ENCODE measurements at places on chromosomes 1 and 21.
A peak's percentile ranks its signal among the peaks of the same experiment; 100 is the strongest.

GRCh38 chr1:60727552-60727951, 354.8 kb upstream of the NFIA start:
- no peak for DNase-seq

DNA sequence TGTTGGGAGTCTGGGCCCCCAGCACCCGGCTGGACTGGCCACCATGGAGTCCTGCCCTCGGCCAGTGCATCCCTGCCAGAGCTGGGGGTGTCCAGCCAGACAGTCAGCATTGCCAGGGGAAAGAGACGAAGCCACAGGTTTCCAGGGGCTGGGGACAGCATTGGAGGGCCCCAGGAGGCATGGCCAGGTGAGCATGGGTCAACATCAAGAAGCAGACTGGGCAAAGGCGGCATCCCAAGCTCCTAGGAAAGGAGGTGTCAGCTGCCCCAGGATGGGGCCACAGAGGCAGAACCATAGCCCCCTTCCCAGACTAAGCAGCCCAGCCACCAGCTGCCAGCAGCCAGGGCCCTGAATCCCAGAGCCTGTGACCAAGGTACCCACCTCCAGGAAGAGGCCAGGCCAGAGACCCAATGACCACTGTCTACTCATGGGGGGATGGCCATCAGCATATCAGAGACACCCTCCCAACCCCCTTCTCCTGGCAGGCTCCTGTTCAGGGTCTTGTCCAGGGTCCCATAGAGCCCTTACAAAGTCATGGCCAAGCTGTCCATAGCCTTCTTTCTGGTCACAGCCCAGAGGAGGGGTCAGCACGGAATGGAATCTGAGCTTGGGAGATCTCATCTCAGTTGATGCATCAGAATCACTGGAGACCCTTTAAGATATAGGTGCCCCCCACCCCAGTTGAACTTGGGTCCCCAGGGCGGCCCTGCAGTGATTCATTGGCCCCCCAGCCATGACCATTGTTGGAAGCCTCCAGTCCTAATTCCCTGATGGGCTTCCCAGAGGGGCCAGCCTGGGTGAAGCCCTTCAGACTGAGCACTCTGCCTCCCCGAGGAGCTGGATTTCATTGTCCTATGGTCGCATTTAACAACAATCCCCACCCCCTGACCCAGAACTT, 32.5 kb downstream of the WNT3A start:
- no peak for DNase-seq

- peak; percentile 63 for DNase-seq
Observed at GRCh38 chr1:219312967-219313366, 139.3 kb downstream of the LYPLAL1 start.

- DNase-seq: peak; percentile 9
Observed at GRCh38 chr1:3652548-3653285, 401 bp downstream of the TP73 start.

DNA sequence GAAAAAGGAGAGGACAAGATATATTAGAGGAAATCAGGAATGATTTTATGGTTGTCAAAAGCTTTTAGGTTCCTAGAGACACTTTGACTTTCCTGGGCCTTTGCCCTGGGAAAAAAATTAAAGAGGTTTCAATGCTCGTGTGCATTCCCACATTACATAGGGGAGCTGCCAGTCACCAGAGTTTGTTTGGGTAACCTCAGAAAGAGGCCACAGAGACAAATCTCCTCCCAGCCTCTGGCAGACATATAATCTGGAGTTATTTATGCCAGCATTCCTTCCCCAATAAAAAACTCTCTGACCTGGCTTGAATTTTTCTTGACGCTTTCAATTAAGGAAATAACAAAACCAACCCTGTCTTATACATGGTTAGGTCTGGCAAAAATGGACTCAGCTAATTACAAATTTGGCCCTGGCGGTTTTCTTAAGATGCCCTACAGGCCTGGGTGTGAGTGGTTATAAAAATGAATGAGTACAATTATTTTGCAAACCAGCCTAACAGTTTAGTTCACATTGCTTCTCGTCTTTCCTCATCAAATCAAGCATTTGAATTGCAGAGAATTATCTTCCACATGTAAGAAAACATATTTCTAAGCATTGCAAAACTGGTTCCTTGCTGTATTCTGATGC, 63.7 kb downstream of the WLS start:
- DNase-seq: no peak

DNA sequence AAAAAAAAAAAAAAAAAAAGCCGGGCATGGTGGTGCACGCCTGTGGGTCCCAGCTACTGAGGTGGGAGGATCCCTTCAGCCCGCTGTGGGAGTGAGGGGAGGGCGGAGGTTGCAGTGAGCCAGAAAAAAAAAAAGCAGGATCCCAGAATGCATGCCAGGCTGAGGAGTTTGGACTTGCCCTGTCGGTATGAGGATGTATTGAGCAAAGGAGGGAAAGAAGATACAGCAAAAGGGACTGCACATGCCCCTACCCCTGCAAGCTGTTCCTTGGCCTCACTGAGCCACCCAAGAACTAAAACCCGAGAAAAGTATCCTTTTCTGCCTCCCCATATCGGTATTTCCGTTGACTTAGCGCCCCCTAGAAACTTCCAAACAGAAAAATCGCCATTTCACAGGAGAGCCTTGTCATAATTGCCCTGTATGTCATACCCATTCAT, 1.3 kb upstream of the GPATCH4 start:
- DNase-seq: no peak

GRCh38 chr1:22001409-22001808, at the start of gene CELA3A:
TSS of gene CELA3A (plus strand) at chr1:22001657. CDS start at chr1:22001675, 18 bp downstream.
- DNase-seq: no peak

DNA sequence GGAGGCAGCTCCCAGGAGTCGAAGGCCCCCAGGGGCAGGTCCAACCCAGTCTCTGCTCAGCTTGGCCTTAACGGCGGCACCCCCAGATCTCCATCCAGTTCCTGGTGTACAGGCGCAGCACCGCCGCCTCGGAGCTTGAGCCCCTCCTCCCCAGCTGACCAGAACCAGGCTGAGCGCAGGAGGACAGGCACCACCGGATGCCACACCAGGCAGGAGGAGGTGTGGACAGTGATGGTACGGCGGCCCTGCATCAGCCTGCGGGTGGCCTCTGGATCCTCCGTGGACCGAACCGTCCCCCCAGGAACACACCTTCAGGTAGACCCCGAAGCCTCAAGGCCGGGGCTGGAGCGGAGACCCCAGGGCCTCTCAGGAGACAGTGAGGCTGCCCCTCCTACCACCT, 16.4 kb downstream of the SLC66A1 start:
- DNase-seq: no peak

DNA sequence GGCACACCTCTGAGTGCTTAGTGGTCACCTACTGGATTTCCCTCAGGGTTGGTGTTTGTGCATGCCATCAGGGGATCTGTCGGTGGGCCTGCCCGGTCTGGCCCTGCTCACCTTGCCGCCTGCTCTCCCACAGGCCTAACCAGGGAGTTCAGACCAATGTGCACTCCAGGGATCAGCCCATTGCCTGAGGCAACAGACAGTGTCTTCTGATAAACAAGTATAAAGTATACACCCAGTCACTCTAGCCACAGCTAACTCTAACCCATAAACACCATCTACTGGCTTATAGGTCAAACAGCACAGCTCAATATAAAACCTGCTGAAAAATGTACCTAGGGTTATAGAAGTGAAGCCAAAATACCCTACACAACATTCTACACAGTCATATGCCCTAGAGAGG, 1300.0 kb downstream of the PLA2G4A start:
- no peak for DNase-seq

- DNase-seq: no peak
Observed at GRCh38 chr1:25217598-25218232, 14.6 kb downstream of the SYF2 start.

GRCh38 chr1:3399732-3400131, 54.7 kb upstream of the ARHGEF16 start:
- DNase-seq: no peak

GRCh38 chr1:37083603-37084002, 49.3 kb upstream of the GRIK3 start:
- DNase-seq: no peak

DNA sequence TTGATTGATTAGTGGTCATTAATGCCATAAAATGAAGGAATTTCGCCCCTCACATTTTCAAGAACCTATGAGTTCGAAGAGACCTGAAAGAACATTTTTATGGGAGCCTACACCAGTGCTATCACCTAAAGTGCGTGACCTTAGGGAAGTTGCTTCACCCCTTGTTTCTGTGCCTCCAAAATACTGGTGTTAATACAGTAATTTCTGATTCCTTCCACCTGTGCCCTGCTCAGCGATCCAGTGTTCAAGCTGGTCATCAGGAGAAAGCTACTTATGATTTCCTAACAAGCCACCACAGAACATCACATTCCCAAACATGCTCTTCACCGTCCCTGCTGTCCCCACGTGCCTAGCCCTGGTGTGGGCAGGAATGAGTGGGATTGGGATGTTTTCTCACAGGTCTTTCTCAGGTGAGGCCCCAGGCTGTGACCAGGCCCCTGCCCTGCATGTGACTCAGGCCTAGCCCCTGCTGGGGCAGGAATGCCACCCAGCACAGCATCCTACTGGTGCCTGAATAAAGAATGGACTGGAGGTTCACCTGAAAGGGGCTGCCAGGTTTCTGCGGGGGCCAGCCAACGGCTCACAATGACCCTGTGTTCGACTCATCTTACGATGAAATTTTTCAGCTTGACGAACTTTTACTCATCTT, 60.3 kb downstream of the CD247 start:
- DNase-seq: no peak

- no peak for DNase-seq
Observed at GRCh38 chr1:169698976-169699375, 12.4 kb downstream of the SELL start.

GRCh38 chr1:65170511-65171142, 22.6 kb downstream of the AK4 start:
- DNase-seq: no peak

- peak; percentile 6 for DNase-seq
Observed at GRCh38 chr1:241518476-241519307, 863 bp downstream of the FH start.

- DNase-seq: no peak
Observed at GRCh38 chr1:93658188-93658587, 23.4 kb downstream of the BCAR3 start.

DNA sequence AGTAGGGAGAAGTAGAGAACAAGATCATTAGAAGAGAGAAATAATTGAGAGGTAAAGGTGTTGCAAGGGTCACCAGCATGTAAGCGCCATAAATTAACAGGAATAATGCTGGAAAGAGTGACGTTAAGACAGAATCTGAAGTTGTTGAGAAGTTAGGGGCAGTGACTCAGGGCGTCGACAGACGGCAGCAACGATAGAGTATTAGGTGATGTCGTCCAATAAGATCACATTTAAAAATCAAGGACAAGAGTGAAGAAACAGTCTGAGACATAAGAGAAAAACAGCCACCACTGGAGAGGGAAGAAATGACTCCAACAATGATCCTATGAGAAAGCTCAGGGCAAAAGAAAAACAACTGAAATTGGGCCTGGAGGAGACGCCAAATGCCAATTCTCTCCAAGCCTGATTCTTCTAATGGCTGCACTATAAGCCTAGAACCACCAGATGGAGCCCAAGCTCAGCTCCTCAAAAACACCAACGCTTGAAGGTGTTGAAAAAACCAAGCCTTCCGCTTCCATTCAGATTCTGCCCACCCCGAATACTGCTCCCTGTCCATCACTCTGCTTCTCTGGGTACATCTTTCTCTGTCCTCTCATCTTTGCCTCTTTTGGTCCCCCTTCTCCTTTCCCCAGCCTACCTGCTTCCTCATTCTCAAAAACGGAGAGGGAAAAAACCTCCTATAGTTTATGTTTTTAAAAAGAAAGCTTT, 70.0 kb downstream of the LUZP1 start:
- peak; percentile 62 for DNase-seq

DNA sequence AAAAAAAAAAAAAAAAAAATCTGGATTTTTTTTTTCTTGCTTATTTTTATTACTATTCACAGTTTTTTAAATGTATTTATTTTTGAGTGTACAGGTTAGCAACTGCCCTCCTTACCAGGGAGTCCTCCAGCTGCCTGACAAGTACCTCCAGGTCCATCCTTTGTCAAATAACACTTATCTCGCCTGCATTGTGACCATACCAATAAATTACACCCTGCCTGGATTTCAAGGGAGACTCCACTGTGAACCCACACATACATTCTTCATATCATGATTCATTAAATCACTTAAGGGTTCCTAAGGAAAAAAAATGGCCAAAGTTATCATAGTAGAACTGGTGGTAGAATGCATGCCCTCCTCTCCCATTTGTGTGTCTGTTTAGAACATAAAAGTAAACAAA, 38.4 kb downstream of the EEIG2 start:
- no peak for DNase-seq

- DNase-seq: no peak
Observed at GRCh38 chr1:220701974-220702373, 11.8 kb downstream of the C1orf115 start.

DNA sequence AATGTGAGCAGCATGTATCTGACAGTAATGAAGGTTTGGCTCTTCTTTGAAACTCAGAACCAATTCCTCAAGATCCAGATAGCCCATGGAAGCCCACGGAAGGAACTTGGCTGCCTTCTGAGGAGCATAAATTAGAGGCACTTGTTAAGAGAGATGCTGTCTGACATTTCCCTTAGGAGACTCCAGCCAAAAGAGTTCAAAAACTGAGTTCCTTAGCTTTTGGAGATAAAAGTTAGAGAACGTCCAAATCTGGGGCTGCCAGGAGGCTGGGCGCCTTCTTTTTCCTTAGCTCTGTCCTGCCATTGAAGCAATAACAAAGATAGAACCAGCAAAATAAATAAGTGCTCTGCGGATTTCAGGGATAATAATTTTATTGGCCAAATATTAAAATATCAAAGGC, 439.6 kb upstream of the USP24 start:
- DNase-seq: no peak

DNA sequence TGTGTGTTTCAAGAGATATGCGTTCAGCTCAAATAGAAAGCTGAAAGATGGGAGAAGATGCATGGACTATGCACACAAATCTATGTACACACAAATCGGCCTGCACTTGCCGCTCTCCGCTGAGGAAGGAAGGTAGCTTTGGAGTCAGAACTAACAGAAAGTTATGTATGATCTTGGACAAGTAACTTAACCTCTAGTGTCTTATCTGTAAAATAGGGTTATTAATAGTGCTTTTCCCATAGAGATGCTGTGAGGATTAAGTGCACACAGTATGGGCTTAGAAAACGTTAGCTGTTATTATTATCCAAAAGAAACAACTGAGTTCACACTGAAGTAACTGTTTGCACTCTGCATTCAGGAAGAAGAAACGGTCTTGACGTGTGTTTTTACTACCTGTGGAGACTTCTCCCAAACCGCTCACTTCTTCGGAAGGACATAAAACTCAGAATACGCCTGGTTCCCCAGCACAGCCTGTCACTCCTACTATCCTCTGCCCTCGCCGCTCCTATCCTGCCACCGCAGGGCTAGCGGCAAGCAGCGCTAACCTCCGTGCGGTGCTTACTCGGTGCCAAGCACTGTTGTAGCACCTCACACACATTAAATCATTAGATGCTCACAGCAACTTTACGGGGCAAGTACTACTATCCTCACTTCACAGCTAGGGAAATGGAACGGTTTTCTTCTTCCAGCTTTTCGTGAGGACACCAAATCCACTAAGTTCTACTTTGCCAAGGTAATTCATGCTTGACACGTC, 1.3 kb downstream of the TGFBR3 start:
- peak; percentile 43 for DNase-seq

GRCh38 chr1:76285578-76286135, 211.1 kb downstream of the ST6GALNAC3 start:
- no peak for DNase-seq
